Tongue (tissue), 3 donors: ENCODE measurements at places on chromosomes 6 and 20. TPM values are rescaled to one million over a fixed set of nuclear protein-coding genes. Genes with fewer than 3 reads are reported as not detected.

KATNA1 gene
- total RNA-seq, result 27.3 TPM

CEP85L gene
- 68.9 TPM for total RNA-seq

ECT2L gene
- 0.31 TPM for total RNA-seq

C4B gene
- 38.0 TPM for total RNA-seq

LY6G6D gene
- total RNA-seq, result not detected

MYLK2 gene
- total RNA-seq, result 55.9 TPM

FRK gene
- 2.7 TPM for total RNA-seq

PTGIS gene
- 27.7 TPM for total RNA-seq

MTCH1 gene
- total RNA-seq, result 157 TPM

CST11 gene
- not detected for total RNA-seq

ROS1 gene
- total RNA-seq, result 0.92 TPM

MTO1 gene
- 20.5 TPM for total RNA-seq

SMPD2 gene
- 6.2 TPM for total RNA-seq

CFAP61 gene
- total RNA-seq, result 2.2 TPM

ANGPT4 gene
- not detected for total RNA-seq

OLIG3 gene
- not detected for total RNA-seq

PRR18 gene
- total RNA-seq, result 0.10 TPM

XKR7 gene
- under 0.01 TPM for total RNA-seq

VGLL2 gene
- total RNA-seq, result 18.4 TPM

FNDC11 gene
- 0.10 TPM for total RNA-seq

HLA-DRA gene
- 43.7 TPM for total RNA-seq

SIRPB2 gene
- total RNA-seq, result 0.51 TPM

COX4I2 gene
- 6.3 TPM for total RNA-seq

RNGTT gene
- total RNA-seq, result 28.4 TPM

ARMC2 gene
- 2.8 TPM for total RNA-seq

TAPBP gene
- 48.3 TPM for total RNA-seq

SLC22A7 gene
- not detected for total RNA-seq

RNF39 gene
- 1.8 TPM for total RNA-seq

MCCD1 gene
- total RNA-seq, result not detected

SLC25A27 gene
- total RNA-seq, result 20.1 TPM

SRMS gene
- not detected for total RNA-seq

ZSCAN26 gene
- 20.5 TPM for total RNA-seq

ELOVL4 gene
- total RNA-seq, result 2.7 TPM

KIF6 gene
- total RNA-seq, result 2.4 TPM

NNAT gene
- 24.1 TPM for total RNA-seq

TNNC2 gene
- total RNA-seq, result 2,441 TPM

C6orf163 gene
- total RNA-seq, result 2.7 TPM

IP6K3 gene
- total RNA-seq, result 41.4 TPM

HLA-DQA1 gene
- not detected for total RNA-seq

DTD1 gene
- 22.9 TPM for total RNA-seq

ESR1 gene
- total RNA-seq, result 0.72 TPM
